ENCODE measurements at places on chromosomes 4 and X.

- DNase-seq, result no peak
- H3K27me3 ChIP-seq, result no peaks in the 10 kb centered on the region
- no peak overlapping the region for H3K4me3 ChIP-seq
- no peaks in the 10 kb centered on the region for H3K36me3 ChIP-seq
Measured at GRCh38 chrX:80602036-80602860, 182.0 kb downstream of the TENT5D start.

- H3K4me3 ChIP-seq, result no peak overlapping the region
- no peaks in the 10 kb centered on the region for H3K36me3 ChIP-seq
- H3K27me3 ChIP-seq, result no peaks in the 10 kb centered on the region
Measured at GRCh38 chrX:104427693-104428092, 138.3 kb upstream of the IL1RAPL2 start.

DNA sequence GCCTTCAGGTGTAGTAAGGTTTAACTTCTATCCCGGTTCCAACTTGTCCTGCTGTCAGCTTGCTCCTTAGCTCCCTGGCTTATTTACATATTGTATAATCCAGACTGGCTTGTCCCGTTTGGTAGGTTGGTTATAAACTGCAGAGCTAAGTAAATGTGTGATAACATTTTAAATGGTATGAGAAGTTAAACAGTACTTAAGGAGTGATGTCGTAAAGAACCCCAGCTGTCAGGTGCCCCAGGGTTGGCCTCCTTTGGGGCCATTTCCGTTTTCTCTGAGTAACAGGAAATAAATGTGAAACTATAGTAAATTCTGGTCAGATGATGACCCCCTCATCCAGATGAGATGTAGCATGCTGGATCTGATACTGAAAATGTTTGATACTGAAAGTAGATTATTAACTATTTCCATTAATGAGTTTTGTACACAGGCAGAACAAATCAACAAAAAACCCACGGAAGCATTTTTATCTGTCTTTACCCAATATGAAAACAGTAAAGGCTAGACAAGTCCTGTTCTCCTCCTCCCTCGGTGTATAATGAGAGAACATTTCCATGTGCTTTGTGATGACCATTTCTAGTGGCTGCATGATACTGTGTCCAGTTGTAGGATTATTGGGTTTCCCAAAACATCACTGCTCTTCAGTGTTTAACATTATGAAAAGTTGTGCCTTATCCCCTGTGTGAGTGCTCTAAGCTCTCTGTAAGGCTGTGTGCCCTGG, 22.4 kb downstream of the GAB1 start:
- H3K27me3 ChIP-seq, result peaks cover 3% of the 10 kb centered on the region
- peak; percentile 47 for DNase-seq
- H3K36me3 ChIP-seq, result no peaks in the 10 kb centered on the region
- peaks cover 18% of the 10 kb centered on the region for H3K4me1 ChIP-seq
- H3K4me3 ChIP-seq, result peak overlapping the region; percentile 57
- H3K27ac ChIP-seq, result peak overlapping the region; percentile 64

- peaks cover 65% of the 10 kb centered on the region for H3K27me3 ChIP-seq
- no peak within 1 kb of the TSS for H3K27ac ChIP-seq
- no peaks in the 10 kb centered on the region for H3K36me3 ChIP-seq
- H3K4me1 ChIP-seq, result peaks cover 8% of the 10 kb centered on the region
- peak within 1 kb of the TSS; percentile 67 for H3K4me3 ChIP-seq
- no peak for DNase-seq
Measured at GRCh38 chr4:11428231-11428898, at the start of gene HS3ST1. HS3ST1 (minus strand) TSS chr4:11428894; CDS start chr4:11400005, 28,889 bp downstream.

DNA sequence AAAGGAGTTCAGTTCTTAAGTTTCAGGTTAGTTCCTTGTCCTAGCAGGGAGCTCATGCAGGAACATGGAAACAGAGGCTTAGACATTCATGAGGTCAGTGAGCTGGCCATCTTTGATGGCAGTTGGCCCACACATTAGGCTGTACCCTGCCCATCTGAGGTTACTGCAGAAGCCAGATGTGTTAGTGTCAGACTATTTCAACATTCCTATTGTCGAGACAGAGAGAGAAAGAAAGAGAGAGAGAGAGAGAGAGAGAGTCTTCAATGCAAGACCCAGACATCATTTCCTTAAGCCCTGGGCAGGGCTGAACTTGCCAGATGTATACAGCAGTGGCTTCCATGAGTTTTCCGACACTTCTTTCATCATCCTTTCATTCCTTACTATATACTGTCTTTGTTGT, 91.3 kb downstream of the PPP1R2C start:
- no peaks in the 10 kb centered on the region for H3K27me3 ChIP-seq
- H3K4me3 ChIP-seq, result no peak overlapping the region
- H3K36me3 ChIP-seq, result no peaks in the 10 kb centered on the region
- no peak overlapping the region for H3K27ac ChIP-seq
- DNase-seq, result no peak
- H3K4me1 ChIP-seq, result no peaks in the 10 kb centered on the region

DNA sequence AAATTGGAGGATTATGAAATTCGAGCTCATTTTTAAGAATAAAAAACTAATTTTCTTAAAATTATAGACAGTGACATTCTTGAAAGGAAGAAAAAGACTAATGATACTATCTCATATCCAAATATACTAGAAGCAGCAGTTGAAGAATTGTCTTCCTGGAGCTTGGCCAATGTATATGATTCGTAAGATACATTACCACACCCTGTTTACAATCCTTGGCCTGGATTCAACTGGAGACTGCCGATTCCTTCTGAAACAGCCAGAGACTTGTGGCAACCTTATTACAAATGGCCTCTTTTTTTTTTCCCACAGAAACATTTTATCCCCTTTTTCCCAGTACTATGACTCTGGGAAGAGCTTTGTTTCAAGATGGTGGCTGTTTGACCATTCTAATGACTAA, 571.2 kb upstream of the FAT1 start:
- no peak overlapping the region for H3K27ac ChIP-seq
- no peaks in the 10 kb centered on the region for H3K4me1 ChIP-seq
- H3K36me3 ChIP-seq, result no peaks in the 10 kb centered on the region
- no peaks in the 10 kb centered on the region for H3K27me3 ChIP-seq
- no peak overlapping the region for H3K4me3 ChIP-seq

DNA sequence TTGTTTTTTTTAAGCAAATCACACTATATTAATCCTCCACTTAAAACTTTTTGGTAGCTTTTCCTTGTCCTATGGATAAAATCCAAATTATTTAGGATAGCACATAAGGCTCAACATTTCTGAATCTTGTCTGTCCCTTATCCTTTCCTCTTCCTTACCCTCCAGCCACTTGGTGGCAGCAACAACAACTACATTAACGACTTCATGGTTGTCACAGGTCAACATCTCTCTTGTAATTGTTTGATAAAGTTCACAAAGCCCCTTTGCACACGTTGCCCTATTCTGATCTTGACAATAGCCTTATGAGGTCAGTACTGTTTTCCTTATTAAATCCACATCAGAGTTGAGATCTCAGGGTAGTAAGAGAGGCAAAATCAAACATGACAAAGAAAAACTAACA, 269.0 kb upstream of the PABPC4L start:
- no peaks in the 10 kb centered on the region for H3K4me1 ChIP-seq
- H3K27ac ChIP-seq, result no peak overlapping the region
- no peak for DNase-seq
- no peaks in the 10 kb centered on the region for H3K27me3 ChIP-seq
- H3K36me3 ChIP-seq, result no peaks in the 10 kb centered on the region

DNA sequence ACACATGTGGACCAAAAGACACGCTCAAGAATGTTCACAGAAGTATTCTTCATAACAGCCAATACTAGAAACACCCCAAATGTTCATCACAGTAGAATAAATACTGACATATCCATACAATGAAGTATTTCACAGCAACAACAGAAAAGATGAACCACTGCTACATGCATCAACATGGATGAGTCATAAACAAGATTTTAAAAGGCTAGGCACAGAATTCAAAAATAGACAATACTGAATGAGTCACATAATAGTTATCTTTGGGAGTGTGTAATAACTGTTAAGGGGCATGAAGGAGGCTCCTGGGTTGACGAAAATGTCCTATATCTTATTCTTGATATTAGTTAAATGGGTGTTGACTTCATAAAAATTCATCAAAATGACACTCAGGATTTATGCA, 43.5 kb downstream of the CLOCK start:
- no peak overlapping the region for H3K27ac ChIP-seq
- no peak for DNase-seq
- H3K4me1 ChIP-seq, result peaks cover 2% of the 10 kb centered on the region
- peaks cover 3% of the 10 kb centered on the region for H3K36me3 ChIP-seq
- H3K27me3 ChIP-seq, result no peaks in the 10 kb centered on the region

DNA sequence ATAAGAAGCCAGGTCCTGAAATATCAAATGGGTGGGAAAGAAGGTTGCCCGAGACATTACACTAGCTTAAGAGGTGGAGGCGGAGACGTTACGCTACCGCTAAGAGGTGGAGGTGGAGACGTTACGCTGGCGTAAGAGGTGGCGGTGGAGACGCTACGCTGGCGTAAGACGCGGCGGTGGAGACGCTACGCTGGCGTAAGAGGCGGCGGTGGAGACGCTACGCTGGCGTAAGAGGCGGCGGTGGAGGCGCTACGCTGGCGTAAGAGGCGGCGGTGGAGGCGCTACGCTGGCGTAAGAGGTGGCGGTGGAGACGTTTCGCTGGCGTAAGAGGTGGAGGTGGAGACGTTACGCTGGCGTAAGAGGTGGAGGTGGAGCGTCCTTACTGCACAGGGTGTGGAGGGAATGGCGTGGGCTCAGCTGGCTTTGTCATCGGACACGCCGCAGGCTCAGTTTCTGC, 12.8 kb downstream of the CYP4V2 start:
- H3K27ac ChIP-seq, result no peak overlapping the region
- no peaks in the 10 kb centered on the region for H3K27me3 ChIP-seq
- peaks cover 5% of the 10 kb centered on the region for H3K4me1 ChIP-seq
- H3K36me3 ChIP-seq, result peaks cover 6% of the 10 kb centered on the region
- DNase-seq, result no peak

GRCh38 chr4:165312506-165312905, 15.0 kb upstream of the MSMO1 start:
- H3K4me3 ChIP-seq, result no peak overlapping the region
- peaks cover 9% of the 10 kb centered on the region for H3K4me1 ChIP-seq
- DNase-seq, result no peak
- H3K27me3 ChIP-seq, result no peaks in the 10 kb centered on the region

- no peak overlapping the region for H3K27ac ChIP-seq
- no peaks in the 10 kb centered on the region for H3K36me3 ChIP-seq
- peaks cover 45% of the 10 kb centered on the region for H3K27me3 ChIP-seq
- no peak for DNase-seq
- H3K4me3 ChIP-seq, result peak overlapping the region; percentile 27
Measured at GRCh38 chr4:6308899-6309643, 39.4 kb downstream of the WFS1 start.

DNA sequence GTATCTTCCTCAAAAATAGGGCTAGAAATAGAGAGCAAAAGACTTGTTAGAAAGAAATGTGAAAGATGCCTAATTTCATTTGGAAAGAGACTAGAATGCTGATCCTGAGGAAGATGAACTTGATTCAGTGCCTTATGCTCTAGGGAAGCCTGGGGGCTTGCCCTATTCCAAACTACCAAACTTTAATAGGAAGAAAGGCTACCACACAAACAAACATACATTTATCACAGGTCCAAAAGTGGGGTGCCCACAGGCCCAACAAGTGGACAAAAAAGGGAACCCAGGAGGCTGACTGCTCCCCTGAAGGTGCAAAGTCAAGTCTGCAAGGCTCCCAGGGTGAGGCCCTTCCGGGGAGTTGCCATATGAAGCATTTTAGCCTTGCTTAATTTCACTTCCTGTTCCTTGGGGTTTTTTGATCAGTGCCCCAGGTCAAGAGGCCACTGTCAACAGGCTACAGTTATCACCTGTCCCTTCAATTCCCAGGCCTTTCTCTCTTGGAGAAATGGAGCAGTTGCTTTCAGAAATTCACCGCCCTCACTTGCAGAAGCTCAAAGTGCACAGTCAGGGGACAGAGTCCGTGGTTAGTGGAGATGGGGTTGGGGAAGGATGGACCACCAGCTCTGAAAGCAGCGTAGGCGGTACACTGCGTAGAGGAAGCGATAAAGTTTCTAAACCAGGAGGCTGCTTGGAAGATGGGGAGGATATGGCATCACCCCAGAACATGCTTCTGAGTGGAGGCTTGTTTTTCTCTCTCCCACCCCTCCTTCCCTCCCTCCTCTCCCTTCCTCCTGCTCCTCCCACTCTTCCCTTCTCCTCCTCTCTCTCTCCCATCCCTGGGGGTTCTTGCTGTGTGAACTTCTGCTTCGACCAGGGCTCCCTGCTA, 36.4 kb downstream of the TMEM154 start:
- peak overlapping the region; percentile 60 for H3K27ac ChIP-seq
- H3K4me1 ChIP-seq, result peaks cover 19% of the 10 kb centered on the region
- DNase-seq, result peak; percentile 6
- H3K4me3 ChIP-seq, result peak overlapping the region; percentile 6

DNA sequence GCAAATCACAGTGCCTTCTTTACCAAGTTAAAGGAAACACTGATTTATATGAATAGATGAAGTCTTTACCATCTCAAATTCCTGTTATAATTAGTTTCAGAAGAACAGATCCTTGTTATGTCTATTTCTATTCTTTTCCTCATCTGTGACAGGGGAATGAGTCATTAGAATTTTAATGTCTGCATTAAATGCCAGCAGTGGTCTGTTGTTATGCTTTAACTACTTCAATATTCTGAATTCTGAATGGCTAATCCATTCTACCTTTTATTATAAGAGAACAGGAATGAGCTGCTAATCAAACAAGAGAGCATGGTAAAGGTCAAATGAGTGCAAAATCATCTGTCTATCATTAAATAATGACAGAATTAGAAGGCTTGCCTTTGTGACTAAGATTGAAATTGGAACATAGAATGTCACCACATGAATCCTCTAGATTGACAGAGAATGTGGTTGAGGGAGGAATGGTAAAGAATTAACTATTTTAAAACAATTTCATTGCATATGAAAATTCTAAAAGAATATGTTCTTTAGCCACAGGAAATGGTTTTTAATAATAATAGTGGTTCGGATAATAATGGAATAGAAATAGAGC, 935.5 kb downstream of the ADGRL3 start:
- H3K4me1 ChIP-seq, result no peaks in the 10 kb centered on the region
- no peaks in the 10 kb centered on the region for H3K36me3 ChIP-seq
- no peak overlapping the region for H3K27ac ChIP-seq
- no peak overlapping the region for H3K4me3 ChIP-seq
- no peak for DNase-seq
- no peaks in the 10 kb centered on the region for H3K27me3 ChIP-seq

- no peaks in the 10 kb centered on the region for H3K4me1 ChIP-seq
- H3K36me3 ChIP-seq, result no peaks in the 10 kb centered on the region
- DNase-seq, result no peak
Measured at GRCh38 chr4:187666697-187667494, 328.7 kb upstream of the ZFP42 start.

- H3K27me3 ChIP-seq, result peaks cover 28% of the 10 kb centered on the region
- H3K4me1 ChIP-seq, result peaks cover 8% of the 10 kb centered on the region
Measured at GRCh38 chr4:87901422-87901992, 68.7 kb downstream of the MEPE start.

DNA sequence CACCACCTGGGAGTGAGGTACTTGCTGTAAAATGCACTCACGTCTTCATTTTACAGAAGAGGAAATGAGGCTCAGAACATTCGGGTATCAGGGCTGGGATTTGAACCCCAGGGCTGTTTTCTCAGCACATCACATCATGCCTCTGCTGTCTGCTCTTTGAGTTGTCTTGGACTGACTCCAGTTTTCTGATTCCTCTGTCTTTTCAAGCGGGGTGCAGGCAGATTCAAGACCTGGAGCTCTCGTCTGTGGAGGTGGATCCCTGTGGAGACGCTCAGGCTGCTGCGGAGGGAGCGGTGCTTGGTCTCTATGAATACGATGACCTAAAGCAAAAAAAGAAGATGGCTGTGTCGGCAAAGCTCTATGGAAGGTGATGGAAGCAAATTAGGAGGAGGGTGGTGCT, 6.3 kb downstream of the LAP3 start:
- H3K27ac ChIP-seq, result no peak overlapping the region
- no peak overlapping the region for H3K4me3 ChIP-seq
- DNase-seq, result no peak
- peaks cover 58% of the 10 kb centered on the region for H3K36me3 ChIP-seq
- H3K27me3 ChIP-seq, result no peaks in the 10 kb centered on the region
- H3K4me1 ChIP-seq, result peaks cover 15% of the 10 kb centered on the region
